ENCODE measurements at places on chromosomes 11 and 22. TPM values are rescaled to one million over a fixed set of nuclear protein-coding genes. Genes with fewer than 3 reads are reported as not detected.

OR8D1 gene
- total RNA-seq, result not detected

- DNase-seq, result no peak
Observed at GRCh38 chr22:24926849-24927579, 19.5 kb downstream of the LHFPL7 start.

DNA sequence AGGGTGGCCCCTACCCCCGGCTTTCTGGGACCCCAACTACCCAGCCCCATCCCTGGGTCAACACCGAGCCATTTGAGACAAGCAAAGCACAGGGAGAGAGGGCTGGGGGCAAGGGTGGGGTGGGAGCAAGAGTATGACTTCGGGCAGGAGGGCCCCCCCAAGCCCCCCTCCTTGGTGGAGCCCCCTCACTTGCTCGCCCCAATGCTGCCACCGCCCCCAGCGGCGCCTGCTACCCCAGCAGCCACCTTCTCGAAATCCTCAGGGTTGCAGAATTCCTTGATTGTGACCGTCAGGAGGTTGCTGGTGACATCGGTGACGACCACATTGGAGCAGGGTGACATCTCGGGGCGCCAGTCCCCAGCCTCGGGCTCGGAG is 6.0 kb downstream of the CBX6 start:
- no peak for DNase-seq

- no peak for DNase-seq
Observed at GRCh38 chr22:30313527-30314363, 13.0 kb downstream of the TBC1D10A start.

SORL1 gene
- total RNA-seq, result 179 TPM

DNA sequence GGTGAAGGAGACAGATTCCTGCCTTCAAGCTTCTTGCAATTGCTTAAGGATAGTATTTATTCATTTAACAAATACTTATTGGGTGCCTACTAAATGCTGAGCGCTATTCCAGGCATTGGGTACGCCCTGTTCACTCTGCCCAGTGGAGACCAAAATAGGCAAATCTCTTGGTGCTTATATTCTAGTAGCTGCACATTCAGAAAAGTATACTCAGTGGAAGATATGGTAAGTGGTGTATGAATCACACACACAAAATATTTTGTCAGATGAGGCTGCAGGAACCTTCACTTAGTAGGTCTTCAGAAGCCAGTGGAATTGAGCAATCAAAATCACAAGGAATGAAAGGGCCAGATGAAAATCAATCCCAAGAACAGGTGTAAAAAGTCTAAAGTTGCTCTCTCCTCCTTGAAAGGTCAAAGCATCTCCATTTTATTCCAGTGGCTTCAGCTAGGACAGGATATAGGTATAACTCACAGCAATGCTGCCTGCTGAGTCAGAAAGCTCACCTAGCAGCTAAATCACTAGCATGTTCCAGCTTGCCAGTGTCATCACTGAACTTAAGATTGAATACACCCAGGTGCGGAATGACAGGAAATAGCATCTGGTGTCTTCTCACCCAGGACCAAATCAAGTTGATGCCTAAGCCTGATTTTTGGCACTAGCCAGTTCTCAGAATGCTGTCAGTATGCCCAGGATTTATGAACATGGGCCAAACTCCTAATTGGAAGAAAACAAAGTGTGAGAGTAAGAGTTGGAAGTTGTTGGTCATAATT is 83.9 kb downstream of the AMOTL1 start:
- DNase-seq, result no peak
